ENCODE measurements at places on chromosomes 3 and 15.

GRCh38 chr3:46908986-46909534 is 31.5 kb downstream of the PTH1R start:
- no peak for DNase-seq

DNA sequence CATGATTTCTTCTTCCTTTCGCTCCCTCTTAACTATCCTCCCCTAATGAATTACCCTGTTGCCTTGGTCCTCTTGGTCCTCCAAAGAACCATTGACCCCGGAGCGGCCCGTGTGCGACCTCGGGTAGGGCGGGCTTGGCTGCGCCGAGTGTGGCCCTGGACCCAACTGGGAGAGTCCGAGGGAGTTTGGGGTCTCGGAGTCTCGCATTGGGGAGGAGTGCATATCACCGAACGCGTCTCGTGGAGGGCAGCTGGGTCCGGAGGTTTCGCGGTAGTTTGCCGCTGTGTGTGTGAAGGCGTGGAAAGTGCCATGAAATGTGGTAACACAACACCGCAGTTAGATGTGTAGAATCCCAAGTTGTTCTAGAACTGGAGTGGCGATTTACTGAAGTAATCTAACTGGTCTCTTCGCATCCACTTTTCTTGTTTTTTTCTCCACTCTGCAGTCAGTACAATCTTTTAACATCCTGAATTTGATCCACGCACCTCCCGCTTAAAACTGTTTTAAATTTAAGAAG is 363 bp downstream of the GTF2E1 start:
- DNase-seq, result no peak

- DNase-seq, result no peak
Observed at GRCh38 chr3:143119974-143120715, 574 bp downstream of the CHST2 start.

DNA sequence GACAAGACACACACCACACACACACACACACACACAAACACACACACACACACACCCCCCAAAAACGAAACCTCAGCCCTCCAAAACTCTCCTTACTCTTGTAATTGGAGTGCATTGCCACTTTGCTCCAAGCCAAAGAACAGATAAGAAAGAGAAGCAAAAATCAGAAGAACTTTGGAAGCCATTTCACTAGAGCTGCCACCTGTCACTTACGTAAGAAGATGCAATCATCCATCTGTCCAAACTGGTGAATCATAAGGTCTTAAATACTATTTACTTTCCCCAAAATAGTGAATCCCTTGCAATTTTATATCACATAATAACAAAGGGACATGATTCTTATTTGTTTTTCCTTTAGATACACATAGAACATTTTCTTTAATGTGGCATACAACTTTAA is 285.4 kb downstream of the ZBTB20 start:
- no peak for DNase-seq

DNA sequence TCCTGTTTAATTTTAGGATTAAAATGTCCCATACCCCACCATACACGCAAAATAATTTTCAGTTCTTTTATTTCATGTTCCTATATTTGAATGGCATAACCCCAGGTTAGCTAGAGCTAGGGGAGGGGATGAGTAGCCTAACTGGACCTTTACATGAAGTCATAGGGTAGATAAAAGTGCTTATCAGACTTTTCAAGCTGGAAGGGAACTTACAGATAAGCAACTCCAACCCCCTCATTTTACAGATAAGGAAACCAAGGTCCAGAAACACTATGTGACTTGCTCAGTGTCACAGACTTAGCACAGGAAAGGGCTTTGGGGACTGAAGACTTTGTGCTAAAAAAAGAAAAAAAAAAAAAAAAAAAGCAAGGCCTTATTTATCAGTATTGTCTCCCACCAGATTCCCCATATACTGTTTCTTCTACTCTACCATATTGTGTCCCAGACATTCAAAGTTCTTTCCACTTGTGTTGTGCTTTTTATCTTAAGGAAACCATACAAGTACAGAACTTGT is 10.6 kb upstream of the TNIK start:
- no peak for DNase-seq

- DNase-seq, result no peak
Observed at GRCh38 chr3:185653949-185654757, 68.1 kb downstream of the SENP2 start.

DNA sequence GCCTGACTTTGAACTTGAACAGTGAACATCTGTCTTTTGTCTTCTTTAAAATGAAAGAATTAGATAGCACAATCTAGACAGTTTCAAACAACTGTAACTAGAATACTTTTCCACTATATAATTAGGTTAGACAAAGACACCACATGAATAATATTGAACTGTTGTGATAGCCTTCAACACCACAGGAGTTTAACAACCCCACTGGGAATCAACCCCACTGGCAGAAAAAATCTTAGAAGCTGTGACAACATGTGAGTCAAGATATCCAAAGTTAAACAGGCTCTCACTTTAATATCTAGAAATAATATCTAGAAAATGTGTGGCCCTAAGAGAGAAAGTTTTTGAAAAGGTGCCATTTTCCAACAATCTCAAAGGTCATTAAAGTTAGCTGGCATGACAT is 64.4 kb upstream of the PRICKLE2 start:
- DNase-seq, result no peak

DNA sequence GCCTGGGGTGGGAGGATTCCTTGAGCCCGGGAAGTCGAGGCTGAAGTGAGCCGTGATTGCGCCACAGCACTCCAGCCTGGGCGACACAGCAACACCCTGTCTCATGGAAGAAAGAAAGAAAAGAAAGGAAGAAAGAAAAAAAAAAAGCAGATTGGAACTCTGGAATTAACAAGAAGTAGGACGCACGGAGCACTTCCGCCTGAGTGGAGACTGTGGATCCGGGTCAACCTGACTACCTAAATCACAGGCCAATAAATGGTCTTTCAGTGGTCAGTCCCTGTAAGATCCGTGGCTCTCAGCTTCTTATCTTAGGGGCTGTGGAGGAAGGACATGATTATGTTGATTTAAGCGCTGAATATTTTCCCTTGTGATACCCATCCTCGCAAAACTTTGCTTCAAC is 2.4 kb upstream of the PPARG start:
- DNase-seq, result no peak

- no peak for DNase-seq
Observed at GRCh38 chr3:187951452-187952190, 202.3 kb upstream of the LPP start.

DNA sequence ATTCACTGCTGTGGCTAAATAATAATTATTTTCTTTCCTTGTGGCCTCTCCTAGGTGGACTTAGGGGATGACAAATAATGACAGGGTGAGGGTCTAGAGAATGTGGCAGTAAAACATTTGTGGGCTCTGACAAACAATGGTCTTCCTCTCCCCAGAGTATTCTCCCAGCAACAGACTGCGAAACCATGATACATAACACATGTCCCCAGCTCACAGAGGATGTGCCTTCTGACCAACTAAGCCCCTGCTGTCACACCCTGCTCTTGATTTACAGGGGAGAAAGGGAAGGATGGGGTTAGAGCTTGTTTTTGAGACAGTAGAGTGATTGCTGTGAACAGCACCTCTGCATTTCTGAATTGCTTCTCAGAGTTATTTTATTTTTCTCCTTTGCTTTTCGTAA is 116.6 kb upstream of the CTDSPL start:
- DNase-seq, result no peak

DNA sequence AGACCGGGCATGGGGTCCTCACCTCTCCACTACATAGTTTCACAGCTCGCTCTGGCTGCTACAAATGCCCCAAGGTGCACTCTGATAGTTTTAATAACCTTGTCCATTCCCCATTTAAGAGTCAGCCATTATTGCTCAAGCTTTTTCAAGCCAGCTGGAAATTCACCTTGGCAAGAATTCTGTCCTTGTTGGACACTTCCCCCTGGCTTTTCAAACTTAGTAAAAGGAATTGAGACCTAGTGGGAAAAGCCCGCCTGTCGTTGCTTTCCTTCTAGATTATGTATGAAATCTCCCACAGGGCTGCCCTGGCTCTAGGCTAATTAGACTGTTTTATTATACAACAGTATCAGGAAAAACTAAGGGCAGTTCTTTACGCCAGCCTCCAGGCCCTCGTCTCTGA is 293.7 kb upstream of the GADL1 start:
- no peak for DNase-seq

DNA sequence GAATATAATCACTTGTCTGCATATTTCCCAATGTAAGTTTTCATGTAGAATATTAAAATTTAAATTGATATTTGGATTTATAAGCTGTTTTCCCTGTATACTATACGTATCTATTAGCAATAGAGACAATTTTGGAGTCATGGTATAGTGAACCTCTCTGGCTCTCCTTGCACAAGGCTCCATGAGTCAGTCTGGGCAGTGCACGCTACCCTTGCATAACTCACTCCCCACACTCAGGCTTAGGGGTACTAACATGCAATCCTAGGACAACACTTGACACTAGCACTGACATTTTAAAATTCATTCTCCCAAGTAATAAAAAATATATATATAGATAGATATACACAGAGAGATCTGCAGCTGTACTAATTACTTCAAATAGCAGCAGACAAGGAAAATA is 39.2 kb downstream of the SLC24A1 start:
- DNase-seq, result no peak

- no peak for DNase-seq
Observed at GRCh38 chr3:33111581-33111980, 2.2 kb upstream of the CRTAP start.

- DNase-seq, result no peak
Observed at GRCh38 chr15:28228096-28228495, 93.9 kb downstream of the HERC2 start.

DNA sequence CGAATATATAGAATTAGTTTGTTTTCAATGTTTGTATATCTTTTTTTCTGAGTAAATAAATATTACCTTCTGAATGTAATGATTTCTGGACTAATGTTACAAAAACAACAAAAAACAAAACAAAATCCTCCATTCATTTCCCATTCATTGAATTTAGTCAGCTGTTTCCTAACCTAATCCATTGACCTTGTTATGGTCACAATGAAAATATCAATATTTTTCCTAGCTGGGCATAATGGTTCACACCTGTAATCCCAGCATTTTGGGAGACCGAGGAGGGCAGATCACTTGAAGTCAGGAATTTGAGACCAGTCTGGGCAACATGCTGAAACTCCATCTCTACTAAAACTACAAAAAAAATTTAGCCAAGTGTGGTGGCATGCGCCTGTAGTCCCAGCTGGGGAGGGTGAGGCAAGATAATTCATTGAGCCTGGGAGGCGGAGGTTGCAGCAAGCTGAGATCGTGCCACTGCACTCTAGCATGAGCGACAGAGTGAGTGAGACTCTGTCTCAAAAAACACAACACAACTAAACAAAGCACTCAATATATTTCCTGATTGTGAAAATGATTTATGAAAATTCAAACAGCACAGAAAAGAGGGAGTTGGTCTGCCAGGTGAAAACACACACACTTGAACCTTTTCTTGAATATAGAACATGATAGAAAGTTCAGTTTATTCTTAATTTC is 23.0 kb upstream of the PLSCR4 start:
- DNase-seq, result no peak

- no peak for DNase-seq
Observed at GRCh38 chr3:185824051-185825005, 514 bp downstream of the IGF2BP2 start.

DNA sequence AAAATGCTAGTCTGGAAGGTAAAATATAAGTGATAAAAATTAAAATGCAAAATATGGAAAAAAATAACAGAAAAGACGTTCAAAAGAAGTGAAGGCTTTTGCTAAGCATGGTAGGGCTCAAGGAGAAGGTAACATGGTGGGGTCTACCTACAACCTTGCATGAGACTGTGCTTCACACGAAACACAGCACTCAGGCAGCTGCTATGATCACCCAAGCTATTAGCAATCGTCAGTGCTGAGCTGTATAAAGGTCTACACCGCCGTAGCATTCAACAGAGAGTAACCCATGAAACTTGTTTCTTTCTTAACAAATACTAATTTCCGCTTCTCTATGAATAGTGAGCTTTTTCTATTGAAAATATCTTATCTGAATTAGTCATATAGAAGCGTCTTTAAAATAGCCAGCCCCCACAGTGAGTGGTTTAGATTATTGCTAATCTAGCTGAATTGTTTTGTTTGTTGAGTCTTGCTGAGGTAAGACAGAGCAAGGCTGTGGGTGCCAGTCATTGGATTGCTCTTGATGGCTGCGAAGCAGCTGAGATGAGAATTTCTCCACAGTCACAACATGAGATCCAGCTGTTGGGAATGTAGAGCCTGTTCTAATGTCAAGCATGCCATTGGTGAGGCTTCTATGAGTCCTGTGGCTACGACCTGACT is 230.0 kb downstream of the KLF13 start:
- no peak for DNase-seq

- no peak for DNase-seq
Observed at GRCh38 chr15:65085990-65086679, 9.6 kb downstream of the KBTBD13 start.

DNA sequence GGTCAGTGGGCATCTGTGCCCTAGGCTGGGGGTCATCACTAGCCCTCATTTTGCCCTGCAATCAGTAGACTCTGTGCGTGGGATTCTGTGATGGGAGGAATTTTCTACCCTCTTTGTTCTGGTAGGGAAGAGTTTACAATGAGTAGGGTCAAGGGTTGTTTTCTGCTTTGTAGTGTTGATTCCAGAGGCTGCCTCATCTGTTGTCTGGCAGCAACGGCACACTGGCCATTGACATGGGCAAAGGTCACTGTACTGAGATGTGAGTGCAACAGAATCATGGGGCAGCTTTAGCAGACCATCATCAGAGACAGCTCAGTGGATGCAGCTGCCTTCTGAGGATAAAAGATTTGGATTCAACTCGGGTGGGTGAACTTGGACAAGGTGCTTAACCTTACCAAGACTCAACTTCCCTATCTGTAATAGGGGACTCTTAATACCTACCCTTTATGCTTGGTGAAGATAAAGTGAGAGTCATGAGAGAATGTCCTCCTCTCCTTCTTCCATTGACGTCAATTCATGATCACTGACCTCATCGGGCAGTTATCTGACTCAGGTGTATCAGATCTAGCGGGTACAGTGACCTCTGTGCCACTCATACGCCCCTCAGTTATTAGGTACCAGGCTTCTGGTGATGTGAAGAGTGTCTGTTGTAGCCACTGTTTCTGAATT is 127.5 kb downstream of the RPLP1 start:
- no peak for DNase-seq
